ENCODE measurements at places on chromosomes 1 and 21.
A peak's percentile ranks its signal among the peaks of the same experiment; 100 is the strongest.

GRCh38 chr1:56459260-56459659 lies 120.1 kb downstream of the PLPP3 start:
- peak; percentile 27 for DNase-seq

DNA sequence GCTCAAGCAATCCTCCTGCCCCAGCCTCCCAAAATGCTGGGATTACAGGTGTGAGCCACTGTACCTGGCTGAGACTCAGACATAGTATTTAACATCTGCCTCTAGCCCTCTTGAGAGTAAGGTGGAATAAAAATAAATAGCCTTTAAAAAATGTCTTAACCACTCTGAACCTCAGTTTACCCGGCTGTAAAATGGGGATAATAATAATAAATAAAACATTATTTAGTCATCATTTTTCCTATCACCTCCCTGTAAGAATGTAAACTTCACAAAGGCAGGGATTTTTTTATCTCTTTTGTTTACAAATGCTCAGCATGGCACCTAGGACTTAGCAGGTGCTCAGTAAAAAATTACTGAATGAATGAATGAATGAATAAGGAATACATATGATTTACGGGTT lies 17.2 kb downstream of the EPHB2 start:
- no peak for DNase-seq

- no peak for DNase-seq
Measured at GRCh38 chr21:42496839-42497202, 797 bp upstream of the RSPH1 start.

- DNase-seq, result peak; percentile 20
Measured at GRCh38 chr1:53620061-53620855, 118.7 kb downstream of the GLIS1 start.

- no peak for DNase-seq
Measured at GRCh38 chr1:231121533-231121932, 40.3 kb upstream of the TRIM67 start.

DNA sequence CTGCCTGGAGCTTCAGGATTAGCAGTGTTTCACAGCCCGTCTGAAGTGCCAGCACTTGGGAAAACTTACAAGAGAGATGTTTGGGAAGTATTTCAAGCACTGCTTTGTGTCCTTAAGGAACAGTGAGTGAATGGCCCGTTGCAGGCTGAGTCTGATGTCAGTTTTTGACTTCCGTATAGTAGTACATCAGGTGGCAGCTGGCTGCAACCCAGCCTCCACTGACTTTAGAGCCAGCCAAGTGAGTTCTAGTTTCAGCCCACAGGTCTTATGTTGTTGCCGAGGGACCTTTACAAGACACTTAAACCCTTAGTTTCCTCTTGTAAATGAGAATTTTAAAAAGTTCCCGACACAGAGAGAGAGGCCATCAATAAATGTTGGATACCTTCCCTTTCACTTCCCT lies 35.0 kb downstream of the UCK2 start:
- no peak for DNase-seq

GRCh38 chr1:211330282-211330936 lies 3.8 kb downstream of the TRAF5 start:
- no peak for DNase-seq

All from astrocyte (in vitro differentiated cells and primary cell).